ENCODE measurements at places on chromosomes 3 and 15.

- no peak for DNase-seq
Measured at GRCh38 chr3:11371747-11372146, 99.5 kb downstream of the ATG7 start.

DNA sequence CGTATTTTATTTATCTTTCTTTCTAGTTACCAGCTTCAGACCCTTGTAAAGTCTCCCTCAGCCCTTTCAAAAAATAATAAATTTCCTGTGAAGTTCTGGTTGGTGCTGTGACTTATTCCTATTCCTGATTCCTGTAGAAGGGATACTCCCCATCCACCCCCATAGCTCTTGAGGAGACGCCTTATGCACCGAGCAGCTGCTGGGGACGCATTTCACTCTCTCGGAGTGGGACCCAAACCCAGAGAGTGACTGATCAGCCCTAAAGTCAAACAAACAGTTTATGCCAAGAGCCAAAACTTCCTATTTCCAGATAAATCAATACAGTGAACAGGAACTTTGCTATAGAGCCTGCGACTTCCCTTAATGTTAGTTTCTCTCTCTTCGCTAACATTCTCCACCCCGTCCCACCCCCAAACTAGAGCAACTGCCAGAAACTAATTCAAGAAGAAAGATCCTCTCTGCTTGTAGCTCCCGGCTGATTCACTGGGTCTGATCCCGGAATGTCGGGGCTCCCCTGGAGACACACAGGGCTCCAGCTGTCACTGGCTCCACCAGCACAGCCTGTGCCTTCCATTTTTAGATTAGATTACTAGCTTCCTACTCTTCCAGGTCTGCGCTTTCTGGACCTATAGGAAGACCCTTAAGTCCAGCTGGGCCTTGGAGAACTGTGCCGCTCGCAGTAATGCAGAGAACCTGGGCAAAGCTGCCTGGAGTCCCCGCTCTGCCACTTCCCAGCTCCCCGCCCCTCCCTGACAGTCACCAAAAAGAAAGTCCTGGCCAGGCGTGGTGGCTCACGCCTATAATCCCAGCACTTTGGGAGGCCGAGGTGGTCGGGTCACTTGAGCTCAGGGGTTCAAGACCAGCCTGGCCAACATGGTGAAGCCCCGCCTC is 45.2 kb downstream of the KLHL25 start:
- DNase-seq = no peak

GRCh38 chr15:92014281-92015030 is 160.9 kb downstream of the SLCO3A1 start:
- no peak for DNase-seq

GRCh38 chr15:32670623-32671022 is 29.1 kb downstream of the SCG5 start:
- no peak for DNase-seq

DNA sequence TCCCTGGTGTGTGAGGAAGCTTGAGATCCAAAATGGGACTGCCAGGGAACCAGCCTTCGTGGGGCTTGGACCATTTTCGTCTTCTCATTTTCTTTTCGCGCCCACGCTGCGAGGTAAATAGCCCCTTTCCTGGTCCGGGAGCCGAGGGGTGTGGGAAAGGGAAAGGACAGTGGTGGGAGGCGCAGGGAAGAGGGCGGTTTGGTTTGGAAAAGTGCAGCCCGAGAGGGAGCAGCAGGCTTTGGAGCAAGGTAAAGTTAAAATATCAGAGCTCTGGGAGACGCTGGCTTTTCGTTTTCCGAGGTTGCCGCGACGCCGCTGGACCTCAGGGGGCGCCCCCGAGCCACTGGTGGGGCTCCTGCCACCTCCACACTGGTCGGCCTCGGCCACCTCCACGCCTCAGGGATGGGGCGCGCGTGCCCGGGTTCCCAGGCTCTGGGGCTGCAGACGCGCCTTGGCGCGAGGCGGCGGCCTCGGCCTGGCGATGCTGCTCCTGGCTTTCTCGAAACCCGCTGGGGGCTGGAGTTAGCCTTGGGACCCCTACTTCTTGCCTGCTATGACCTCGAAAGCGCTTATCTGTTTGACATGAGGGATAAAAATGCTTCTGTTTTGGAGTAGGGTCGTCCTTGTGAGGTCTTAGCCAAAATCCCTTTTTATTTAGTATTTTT is 3.2 kb downstream of the PTPRG start:
- no peak for DNase-seq

- DNase-seq = no peak
Measured at GRCh38 chr3:23203708-23204330, 692 bp downstream of the UBE2E2 start.

- DNase-seq = no peak
Measured at GRCh38 chr3:120875989-120876388, 32.0 kb upstream of the STXBP5L start.

DNA sequence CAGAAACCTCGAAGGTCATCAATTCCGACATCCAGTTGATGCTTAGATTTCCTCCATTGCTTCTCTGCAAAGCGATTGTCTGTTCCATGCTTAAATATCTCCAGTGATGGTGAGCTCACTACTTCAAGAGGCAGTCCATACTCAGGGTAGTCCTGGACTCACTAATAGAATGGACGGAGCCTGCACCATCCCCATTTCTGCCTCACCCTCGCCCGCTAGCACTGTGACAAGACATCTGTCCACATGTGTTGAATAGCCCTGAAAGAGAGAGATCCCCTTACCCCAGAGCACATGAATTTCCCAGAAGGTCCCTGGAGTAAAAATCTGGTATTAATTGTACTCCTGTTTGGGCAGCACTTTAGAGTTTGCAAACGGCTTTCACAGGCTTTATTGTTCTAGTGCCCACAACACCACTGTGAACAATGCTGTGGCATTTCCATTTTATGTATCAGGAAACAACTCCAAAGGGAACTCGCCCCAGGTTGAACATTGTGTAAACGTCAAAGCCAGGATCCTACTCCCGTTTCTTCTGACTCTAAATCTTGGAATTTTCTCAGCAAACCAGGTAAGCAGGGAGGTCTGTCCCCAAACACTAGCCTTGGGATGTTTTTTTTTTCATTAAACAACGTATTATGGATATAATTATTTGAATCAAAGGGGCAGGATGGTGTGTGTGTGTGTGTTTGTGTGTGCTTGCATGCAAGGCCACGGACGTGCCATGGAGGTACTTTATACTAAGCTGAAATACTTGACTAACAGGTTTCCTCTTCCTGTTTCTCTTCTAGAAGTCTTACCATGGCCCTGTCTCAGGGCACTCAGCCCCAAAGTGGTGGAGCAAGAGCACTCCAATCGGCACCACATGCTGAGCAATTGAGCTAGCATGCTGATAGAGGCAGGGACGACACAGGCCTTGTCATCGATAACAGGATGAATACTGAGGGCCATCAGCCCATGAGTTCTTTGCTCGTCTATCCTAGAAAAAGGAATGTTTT is 198.3 kb downstream of the OPA1 start:
- DNase-seq = no peak

DNA sequence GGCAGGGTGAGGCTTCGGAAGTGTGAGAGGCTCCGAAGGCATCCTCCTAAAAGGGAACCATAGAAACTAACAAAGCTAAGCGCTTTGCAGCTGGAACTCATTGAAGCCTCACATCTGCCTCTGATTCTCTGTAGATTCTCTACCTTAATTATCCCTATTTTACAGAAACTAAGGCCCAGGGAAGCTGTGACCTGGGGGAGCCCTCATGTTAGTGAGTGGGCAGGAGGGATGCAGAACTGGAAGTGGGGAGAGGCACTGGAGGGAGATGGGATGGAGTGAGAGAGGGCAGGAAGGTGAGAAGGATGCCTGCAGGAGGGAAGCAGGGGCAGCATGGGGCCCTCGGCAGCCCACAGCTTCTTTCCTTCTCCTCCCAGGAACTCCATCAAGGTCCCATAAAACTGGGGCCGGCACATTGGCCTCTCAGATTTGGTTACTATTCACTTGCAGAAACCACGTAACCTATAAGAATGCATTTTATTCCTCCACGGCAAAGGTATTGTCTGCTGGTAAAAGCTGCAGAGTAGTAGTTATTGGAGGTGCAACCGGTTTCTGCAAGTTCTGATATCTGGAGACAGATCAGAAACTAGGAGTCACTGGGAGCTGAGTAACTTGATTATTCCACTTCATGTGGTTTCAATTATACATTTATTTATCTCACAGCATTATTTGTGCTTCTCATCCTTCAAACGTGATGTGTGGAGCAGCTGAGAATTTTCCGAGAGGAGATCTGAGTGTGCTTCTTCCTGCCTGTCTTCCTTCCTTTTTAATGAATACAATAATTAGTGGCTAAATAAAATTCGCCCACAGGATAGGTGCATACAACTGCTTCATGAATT is 24.0 kb upstream of the CHCHD6 start:
- DNase-seq = no peak

GRCh38 chr3:137099364-137100219 is 141.8 kb downstream of the IL20RB start:
- no peak for DNase-seq

DNA sequence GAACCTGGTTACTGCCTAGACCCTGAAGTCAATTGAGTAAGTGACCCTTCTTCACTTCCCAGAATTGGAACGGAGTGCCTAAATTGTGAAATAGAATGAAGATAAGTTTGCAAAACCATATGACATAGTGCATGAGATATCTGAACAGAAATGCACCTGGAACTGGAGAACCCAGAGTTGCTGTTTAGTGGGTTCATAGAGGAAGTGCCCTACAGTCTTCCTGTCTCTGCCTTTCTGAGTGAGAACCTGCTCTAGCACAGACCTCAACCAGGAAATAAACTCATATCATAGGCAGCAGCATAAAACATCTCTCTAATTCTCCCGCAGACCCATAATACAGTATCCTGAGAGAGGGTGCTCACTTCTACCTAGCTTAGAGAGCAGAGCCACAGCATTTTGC is 82.9 kb downstream of the EOMES start:
- DNase-seq = peak; percentile 51

DNA sequence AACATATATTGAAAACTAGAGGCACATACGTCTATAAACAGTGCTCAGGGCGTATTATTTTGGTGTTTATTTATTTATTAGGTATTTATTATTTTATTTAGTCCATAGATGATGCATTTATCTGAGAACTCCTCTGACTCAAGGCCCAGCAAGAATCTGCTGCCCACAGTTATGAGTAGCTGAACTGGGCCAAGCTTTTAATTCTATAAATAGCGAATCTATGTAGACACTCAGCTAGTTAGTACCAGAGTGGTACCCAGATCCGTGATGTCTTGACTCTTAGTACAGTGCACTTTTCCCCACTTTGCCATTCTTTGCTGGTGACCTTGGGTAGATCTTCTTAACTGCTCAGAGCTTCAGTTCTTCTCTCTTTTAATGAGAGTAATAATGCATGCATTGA is 370.4 kb upstream of the TPRG1 start:
- no peak for DNase-seq

DNA sequence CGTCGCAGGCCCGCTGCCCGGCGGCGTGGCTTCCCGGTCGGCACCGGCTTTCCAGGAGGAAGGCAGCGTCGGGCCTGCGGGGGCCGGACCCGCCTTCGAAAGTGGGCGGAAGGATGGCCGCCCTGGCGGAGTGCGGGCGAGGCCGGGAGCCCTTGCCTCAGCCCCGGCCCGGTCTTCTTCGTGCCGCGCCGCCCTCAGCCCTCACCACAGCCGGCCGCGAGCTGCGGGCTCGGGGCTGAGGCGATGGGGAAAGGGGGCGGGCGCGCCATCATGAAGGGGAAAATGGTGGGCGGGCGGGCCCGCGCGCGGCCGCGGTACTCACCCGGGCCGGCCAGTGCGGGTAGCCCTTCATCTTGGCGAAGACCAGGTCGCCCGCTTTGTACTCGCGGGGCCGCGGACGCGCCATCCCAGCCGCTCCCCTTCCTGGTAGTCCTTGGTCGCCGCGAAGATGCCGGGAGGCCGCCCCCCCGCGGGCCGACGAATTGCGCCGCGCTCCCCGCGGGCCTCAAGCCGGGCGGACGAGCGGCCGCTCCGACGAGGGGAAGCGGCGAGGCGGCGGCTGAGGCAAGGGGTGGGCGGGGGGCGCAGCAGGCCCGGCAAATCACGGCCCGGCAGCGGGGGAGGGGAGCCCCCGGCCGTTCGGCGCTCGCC is 489 bp downstream of the HDGFL3 start:
- DNase-seq = no peak

GRCh38 chr3:128933922-128934253 is 54.5 kb downstream of the ACAD9 start:
- DNase-seq = no peak

DNA sequence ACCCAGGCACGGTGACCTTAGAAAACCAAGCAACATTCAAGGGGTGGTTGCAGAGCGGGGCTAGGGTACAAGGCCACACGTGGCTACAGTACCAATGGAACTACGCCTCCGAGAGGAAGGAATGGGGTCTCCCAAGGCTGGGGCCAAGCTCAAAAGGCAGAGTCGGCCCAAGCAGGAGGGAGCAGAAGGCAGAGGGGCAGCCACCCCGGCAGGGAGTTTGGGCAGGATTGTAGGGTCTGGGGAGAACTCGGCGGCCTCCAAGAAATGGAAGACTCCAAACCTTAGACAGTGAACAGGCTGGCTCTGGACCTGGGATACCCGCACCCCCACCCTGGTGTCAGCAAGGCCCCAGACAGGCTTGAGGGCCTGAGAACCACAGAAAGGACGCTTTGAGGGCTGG is 28.7 kb downstream of the ATRIP start:
- no peak for DNase-seq

DNA sequence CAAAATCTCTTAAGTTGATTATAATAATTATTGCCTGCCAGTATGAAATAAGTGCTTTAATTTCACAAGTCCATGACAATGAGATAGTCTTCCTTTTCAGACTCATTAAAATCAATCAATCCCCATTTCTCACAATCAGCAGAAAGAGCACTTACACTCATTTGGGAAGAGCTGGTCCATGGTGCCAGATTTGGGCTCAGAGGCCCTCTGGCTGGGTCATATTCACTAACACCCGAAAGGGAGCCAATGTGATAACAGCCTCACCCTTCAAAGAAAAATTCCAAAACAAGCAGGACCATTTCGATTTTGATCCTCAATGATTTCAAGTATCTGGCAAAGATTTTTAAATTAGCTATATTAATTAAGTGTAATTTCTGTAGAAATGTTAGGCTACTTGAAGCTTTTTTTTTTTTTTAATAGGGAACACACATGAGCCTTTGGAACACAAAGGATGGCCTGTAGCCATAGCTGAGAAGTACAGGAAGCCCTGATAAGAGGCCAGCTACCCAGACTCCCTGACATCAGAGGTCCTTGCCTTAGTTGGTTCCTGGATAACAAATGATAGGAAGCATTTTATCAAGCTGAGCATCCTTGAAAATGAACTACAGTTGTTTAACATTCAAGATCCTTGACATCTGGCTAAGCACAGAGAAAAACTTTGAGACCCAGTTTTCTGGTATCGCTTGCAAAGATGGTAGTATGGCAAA is 17.1 kb downstream of the MCF2L2 start:
- no peak for DNase-seq

DNA sequence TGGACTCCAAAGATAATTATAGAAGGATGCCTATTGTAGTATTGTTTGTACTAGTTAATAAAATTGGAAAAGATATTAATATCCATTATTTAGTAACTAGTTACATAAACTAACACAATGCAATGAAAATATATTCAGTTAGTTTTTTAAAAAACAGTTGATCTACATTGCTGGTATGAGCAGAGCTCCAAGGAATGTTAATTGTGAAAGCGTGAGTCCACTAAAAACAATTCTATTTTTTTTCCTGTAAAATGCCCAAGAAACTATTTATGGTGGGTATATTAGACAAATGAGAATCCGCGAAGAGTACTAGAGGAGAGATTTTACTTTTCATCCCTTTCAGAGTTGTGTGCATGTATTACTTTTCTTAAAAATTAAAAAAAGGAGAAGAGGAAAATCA is 104.3 kb downstream of the MCTP2 start:
- DNase-seq = no peak

Data from CD8-positive, alpha-beta memory T cell (primary cell).